ENCODE measurements at places on chromosomes 4 and X.

GRCh38 chr4:109701566-109702410 is 1.5 kb downstream of the CASP6 start:
- no peak for DNase-seq

- DNase-seq: no peak
Measured at GRCh38 chr4:24820541-24820940, 25.2 kb downstream of the SOD3 start.

GRCh38 chrX:119075270-119076025 is 2.7 kb downstream of the CT47C1 start:
- DNase-seq: no peak

DNA sequence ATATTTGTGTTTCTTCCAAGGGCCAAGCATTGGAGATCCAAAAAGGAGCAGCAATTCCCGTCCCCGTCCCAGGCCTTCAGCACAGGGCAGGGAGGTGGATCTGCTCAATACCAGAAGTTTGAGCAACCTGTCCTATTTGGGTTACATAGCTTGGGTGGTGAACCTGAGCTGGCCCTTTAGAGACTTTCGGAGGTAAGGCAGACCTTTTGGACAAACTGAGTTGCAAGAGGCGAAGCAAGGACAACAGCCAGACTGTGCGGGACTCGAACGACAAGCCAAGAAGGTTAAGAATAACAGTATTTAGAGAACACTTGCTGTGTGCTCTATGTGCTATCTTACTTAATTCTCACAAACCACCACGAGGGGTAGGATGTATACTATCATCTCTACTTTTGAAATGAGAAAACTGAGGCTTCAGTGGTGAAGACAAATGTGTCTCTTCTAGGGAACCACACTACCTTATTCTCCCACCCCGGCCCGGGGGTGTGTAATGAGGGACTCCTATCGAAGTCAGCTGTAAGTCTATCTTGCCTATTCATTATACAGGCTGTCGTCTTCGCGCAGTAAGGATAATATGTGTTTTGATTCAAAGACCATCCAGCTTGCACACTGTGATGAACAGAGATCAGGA is 1.3 kb downstream of the NOP14 start:
- no peak for DNase-seq

DNA sequence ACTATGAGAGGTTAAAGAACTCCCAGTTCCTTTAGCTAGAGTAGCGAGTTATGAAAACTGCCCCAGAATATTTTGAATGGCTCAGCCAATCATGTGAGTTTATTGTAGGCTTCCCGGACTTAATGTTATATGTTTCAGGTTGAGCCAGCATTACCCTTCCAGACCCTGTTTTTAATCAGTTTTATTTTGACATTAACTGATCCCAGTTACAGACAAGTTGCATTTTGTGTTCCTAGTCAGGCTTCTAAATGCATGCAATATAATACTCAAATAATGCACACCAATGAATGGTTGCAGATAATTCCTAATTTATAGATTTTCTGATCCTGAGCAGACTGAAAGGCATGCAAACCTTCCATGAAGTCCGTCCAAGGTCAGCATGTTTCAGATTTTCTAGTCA is 57.8 kb downstream of the EDNRA start:
- DNase-seq: no peak

Measured in brain pericyte (primary cell).